Stimulated activated CD8-positive, alpha-beta memory T cell treated with anti-CD3 and anti-CD28 coated beads, Interleukin-2, amount 100 ng/mL, for 48 hours (primary cell): ENCODE measurements at places on chromosomes 1 and 21.
A peak's percentile ranks its signal among the peaks of the same experiment; 100 is the strongest.

GRCh38 chr1:53544728-53545515 lies 85.7 kb downstream of the DMRTB1 start:
- DNase-seq: no peak

DNA sequence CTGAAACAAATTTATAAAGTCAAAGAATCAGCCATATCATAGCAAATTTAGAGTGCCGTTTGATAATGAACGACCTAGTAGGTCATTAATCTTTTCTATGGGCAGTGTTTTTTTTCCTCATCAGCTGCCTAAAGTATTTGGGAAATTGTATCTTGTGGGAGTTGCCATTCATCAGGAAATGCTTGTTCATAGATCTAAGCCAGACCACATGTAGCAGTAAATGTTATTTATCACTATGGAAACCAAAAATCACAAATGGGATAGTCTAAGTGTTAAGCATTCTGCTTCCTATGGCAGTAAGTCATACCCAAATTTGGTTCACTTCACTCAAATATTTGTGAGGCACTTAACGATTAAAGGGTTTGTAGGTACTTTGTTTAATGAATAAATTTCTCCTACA lies 52.9 kb downstream of the LRRC8D start:
- DNase-seq: no peak

DNA sequence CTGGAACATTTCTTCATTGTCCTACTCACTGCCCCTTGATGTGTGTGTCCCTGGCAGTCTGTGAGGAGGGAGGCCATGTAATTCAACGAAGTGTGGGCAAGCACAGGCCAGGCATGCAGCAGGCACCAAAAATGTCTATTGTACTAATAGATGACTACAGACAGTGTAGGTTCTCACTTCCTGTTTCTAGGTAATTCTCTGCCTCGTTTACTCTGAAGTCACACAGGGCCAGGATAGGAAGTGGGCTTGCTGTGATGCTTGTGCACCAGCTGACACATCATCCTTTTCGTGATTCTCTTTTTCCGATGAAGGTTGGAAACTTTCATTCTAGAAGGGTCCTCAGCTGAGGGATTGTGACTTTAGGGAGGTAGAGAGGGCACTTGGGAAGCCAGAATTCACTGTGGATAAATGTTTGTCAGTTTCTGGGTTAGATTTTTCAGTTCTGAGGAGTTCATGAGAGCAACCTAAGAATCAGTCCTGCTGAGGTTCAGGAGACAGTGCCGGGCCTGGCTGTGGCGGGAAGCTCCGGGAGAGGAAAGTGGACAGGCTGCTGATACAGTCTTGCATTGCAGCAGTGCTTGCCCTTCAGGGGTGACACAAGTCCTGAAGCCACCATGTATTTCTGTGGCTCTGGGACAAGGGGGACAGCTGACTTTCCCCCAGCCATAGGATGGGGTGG lies 4.3 kb upstream of the CSF1 start:
- DNase-seq: no peak

DNA sequence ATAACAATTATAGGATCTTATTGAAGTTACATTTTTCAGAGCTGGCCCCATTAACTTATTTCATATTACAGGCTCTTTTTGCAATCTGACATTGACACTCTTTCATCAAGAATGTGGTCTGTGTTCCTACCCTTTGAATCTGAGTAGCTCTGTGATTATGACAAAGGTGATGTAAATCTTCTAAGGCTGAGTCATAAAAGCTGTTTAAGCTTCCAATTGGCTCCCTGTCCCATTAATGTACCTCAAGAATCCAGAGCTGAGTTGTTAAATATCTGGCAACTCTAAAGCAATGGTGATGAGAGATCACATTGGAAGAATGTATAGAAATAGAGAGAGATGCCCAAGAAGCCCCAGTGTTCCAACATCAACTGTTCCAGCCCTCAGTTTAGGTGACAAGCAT lies 178.5 kb upstream of the DEPDC1 start:
- DNase-seq: no peak

DNA sequence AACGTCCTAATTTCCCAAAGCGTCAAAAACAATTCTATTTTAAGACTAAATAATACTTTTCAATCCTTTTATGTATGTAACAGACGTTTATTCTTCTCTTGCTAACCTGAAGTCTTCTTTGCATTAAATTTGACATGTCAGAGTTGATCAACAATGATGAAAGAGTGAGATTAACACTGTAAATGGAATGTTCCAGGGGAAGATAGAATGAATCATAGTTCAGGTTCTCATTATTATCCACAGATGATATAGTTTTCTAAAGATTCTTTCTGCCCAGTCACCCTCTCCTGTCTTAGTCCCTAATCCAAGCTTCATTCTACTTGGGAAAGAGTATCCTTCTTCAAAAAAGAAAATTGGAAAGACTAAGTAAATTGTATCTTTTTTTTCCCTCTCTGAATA lies 38.9 kb downstream of the SDCCAG8 start:
- no peak for DNase-seq

DNA sequence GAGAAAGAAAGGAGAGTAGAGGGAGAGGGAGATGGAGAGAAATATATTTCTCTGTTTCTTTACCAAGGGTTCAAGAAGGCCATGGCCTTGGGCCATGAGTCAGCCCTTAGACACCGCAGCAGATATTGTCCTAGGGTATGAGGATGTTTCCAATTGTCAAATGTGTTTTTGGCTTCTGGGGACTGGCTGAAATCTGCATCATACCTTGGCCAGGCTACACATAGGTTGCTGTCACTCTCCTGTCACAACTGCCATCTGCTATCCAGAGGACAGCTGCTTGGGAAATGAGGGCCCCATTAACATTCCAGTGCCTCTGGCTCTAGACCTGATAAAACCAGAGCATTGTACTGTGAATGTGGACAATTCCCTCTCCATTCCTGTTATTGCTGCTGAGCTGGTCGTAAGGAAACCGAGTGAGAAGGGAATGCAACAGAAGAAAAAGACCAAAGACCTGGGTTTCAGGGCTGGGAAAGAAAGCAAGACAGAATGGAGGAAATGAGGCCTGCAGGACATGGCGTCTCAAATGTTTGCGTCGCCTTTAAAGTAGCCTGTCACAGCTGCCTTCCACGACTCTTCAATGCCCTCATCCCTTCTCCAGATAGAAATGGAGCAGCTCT lies 8.8 kb upstream of the PIGC start:
- no peak for DNase-seq

DNA sequence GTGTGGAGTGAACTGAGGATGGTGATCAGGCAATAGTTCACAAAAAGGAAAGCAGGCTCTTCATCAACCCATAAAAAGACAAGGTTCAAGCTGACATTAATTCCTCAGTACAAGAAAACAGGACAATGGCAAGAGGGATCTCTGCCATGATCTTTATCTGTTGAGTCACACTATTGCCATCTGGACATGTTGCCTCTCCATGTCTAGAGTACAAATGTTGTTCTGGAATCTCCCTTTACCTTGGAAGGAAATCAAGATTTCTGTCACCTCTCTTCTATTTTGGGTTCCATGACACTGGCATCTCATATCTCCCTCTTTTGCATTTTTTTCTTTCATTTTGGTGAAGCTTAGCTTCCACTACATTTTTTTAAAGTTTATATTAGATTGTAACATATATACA lies 329.1 kb downstream of the USP25 start:
- DNase-seq: no peak

DNA sequence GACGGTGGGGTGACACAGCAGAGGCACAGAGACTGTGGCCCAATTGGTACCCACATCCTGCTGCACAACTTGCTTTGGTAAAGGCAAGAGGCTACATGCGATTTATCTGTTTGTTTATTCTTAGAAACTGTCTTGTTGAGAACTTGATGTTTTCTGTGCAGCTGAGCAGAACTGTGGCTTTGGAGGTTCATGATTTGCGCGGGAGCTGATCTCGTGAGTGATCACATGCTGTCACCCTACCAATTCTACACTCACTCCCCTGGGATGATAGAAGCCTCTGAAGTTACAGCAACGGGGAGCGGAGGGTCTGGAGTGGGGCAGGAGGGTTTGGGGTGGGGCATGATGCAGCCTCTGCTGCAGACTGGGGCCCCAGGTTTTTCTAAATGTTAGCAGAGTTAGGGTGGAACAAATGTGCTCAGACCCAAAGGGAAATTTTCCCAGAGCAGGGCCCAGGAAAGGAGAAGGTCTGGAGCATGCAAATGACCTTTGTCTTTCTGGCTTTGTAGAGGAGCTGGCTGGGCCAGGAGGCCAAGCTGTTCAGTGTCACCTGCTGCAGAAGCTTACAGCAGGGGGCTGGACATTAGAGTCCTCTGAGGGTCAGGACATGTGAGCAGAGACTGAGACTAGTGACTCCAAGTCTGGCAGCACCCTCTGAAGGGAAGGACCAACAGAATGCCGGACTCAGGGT lies 83.6 kb downstream of the GRIK3 start:
- no peak for DNase-seq

DNA sequence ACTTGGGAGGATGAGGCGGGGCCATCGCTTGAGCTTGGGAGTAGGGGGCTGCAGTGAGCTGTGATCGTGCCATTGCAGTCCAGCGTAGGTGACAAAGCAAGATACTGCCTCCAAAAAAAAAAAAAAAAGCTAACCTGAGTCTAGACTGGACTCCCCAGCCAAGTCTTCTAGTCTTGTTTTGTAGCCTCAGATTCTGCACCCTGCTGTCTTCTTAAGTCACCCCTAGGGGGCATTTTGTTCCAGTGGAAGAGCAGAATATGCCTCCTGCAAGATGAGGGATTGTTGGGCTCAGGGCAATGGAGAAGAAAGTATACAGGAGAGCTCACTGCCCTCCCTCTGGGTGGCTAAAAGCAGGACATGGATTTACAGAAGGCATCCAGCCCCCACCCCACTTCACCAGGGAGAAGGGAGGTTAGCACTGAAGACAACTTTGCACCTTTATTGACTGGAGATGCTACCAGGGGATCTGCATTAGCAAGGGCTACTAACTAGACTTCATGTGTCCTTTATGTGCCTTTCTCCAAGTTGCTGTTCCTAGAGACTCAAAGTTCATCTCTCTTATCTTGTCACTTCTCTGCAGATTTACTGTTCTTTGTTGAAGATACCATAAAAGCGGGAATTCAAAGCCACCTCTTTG lies 15.3 kb upstream of the RNF187 start:
- no peak for DNase-seq

- no peak for DNase-seq
Observed at GRCh38 chr1:117783606-117784396, 145.6 kb downstream of the GDAP2 start.

DNA sequence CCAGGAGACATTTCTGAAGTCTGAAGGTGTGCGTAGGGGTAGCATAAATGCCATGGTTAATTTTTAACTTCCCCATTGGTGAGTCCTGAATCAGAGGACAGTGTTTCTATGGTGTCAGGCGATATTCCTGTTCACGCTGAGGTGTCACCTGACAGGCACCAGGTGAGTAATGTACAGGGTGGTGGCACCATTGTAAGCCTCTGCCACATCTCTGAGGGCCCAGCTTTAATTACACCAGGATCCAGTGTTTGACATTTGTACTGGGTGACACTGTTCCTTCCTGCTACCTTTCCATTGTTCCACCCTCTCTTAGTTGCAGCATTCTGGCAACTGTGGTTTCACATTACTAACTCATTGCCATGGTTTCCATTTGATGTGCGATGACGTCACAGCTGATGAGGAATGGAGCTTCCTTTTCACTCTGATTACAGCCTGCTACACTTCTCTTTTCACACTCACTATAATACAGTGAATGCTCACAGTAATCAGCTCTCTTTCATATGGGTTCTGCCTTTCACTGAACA lies 40.6 kb upstream of the MARK1 start:
- peak; percentile 13 for DNase-seq

DNA sequence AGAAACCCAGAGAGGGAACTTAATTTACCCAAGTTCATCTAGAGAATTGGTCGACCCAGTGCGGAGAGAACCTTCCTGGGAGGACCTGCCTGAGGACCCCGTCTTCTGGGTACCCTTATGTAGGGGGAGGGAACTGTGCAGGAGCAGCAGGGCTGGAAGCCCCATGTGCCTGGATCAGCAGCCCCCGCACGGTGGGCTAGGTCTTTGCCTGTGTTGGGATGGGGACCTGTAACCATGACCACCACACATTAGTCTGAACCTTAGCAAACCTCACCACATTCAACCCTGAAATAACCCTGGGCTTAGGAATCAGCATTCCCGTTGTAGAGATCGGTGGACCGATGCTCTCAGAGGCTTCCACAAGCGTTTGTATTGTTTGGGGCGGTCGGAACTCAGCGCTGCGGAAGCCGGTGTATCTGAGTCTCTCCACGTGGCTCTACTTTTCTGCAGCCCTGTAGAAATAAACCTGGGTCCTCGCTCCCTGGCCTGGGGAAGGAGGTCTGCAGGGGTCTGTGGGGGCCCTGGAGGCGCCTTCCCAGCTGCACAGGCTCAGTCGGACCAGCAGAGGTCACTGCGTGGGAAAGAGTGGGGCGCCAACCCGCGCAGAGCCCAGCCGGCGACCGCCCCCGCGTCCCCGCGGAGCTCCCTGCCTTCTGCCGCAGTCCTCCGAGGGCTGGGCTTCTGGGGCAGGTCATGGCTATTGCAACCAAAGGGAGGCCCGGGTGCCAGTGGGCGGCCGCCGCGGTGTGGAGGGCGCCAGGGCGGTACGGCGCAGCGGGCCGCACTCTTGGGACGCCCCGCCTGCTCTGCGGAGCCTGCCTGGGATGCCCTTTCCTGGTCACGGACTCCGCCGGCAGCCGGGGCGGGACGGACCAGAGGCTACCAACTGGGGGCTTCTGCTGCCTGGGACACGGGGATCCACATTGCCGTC lies 36.2 kb upstream of the KCNA10 start:
- peak; percentile 48 for DNase-seq

GRCh38 chr1:45752441-45753052 lies 2.1 kb upstream of the IPP start:
- DNase-seq: no peak

DNA sequence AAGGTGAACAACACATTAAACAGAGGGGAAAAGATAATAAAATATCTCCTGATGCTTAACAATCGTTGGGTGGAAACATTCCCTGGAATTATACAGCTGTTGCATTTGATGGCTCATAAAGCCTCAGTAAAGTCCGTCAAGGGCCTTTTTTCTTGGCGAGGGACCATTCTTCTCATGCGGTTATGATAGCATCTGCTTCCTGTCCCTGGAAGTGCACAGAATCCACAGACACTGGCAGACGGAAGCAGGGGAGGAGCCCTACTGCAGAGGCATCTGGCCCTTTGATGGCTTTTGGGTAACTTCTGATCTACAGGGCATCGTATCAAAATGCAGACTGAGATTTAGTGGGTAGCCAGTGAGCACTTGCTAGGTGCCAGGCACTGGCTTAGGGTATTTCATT lies 286.9 kb downstream of the KIF26B start:
- DNase-seq: no peak

DNA sequence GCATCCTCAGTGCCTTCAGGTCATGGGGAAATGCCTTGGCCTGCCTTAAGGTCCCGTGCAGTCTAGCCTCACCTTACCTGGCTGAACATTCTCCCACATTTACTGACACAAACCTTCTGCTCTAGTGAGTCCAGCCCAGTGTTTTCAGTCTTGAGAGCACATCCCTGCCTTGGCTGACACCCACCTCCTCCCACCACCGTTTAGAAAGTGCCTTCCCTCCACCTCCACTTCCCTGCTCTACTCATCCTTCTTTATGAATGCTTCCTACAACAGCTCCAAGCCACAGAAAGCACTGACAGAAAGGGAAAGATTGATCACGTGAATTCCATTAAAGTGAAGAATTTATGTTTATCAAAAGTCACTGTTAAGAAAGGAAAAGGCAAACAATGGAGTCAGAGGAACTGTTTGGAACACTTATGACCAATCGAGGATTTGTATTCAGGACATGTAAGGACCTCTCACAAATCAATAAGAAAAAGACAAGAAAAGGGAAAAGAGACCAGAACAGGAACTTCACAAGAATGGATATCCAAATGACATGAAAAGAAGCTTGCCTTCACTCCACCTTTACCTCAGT lies 59.8 kb downstream of the DDR2 start:
- DNase-seq: no peak
